ENCODE measurements at places on chromosomes 7 and 10. TPM values are rescaled to one million over a fixed set of nuclear protein-coding genes. Genes with fewer than 3 reads are reported as not detected.

The FAM24B gene
- 5.4 TPM for total RNA-seq

The PLAC9 gene
- 103 TPM for total RNA-seq

The ADAMTS14 gene
- total RNA-seq: 3.1 TPM

DNA sequence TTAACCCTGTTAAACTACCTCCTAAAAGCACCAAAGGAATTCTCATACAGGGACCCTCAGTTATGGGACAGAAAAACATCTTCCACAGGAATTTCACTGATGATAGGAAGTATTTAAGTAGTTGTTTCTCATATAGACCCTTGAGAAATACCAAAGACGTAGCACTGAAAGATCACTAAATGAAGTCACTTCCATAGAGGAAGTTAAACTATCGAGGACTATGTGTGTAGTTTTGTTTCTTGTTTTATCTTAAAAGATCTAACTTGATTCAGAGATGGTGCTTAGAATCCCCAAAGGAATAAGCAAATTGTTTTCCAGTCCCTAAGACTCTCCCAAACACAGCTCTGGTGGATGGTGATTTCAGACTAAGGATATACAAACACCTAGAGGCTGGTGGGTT, 94.8 kb upstream of the AFAP1L2 start:
- DNase-seq: no peak

- DNase-seq: no peak
These were observed 407.9 kb upstream of the SHH start for GRCh38 chr7:156220078-156220605.

GRCh38 chr7:132856416-132856815, 225.5 kb downstream of the CHCHD3 start:
- DNase-seq: no peak

DNA sequence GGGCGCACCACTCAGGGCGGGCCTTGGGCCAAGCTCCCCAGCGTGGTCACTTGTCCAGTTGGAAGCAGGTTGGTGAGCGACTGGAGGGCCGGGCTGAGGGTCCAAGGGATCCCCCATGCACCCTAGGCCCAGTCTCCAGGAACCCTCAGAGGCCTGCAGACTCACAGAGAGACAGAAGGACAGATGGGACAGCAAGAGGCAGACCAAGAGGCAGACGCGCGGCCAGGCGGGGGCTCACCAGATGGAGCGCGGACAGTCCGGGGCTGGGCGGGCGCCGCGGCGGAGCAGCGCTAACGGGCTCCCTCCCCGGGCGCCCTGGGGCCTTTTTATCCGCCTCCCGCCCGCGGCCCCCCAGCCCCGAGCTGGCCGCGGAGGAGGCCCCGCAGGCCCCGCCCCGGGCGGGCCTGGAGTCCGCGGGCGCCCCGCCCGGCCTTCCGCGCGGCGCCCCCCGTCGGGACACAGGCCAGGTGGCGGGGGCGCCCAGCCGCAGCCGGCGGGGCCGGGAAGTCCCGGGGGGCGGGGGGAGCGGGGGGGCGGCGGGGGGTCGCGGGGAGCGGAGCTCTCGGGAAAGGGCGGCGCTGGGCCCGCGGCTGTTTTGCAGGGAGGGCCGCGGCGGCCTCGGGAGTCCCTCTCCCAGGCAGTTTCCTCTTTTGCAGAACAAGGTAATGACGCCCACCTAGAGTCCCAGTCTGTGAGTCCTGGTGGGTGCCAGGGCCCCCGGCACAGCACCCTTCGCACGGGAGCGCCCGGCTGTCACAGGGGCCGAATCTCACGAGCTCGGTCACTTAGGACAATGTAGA, at the start of gene LOXL4:
Gene LOXL4, minus strand, starts transcription at position 301 of the 800 bp plus-strand sequence. CDS start 5,175 bp downstream, outside the sequence.
- peak; percentile 72 for DNase-seq

GRCh38 chr7:45990276-45990675, 69.2 kb upstream of the IGFBP3 start:
- no peak for DNase-seq

DNA sequence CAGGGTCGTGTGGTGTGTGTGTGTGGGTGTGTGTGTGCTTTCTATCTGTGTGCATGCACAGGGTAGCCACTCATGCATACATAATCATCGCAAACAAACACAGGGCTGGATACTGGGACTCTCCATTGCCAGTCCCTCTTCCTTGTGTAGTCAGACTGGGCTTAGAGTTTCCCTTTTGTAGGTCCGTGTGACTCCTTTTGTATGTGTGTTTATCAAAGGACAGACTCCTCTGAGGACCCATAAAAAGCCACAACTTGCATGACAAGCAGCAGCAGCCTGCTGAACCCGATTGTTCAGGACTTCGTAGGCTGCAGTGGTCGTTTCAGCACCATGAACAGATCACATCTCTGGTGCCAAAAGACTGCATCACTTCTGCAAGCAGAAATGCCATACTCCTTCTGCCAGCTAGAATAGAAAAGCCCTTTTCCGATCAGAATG, 895 bp downstream of the VSTM2A start:
- DNase-seq: no peak

All from sciatic nerve (tissue), 2 donors.